ENCODE measurements at places on chromosomes 1 and 21.

DNA sequence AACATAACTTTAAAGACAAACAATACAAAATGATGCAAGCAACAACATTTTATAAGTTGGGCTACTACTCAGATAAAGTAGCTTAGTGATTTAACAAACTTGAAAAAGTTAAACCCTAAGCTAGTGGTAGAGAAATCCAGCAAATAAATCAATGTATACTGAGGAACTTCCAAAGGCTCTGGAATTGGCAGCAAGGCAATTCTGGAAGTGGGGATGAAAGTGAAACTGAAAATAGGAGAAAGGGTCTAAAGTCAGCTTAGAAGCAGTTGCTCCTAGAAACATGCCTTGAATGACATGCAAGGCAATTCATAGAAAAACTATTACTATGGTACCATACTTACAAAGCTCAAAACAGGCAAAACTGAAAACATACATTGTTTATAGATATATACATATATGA lies 90.0 kb upstream of the CAMK1G start:
- no peak for DNase-seq

GRCh38 chr1:166479052-166479631 lies 312.3 kb upstream of the FAM78B start:
- DNase-seq, result peak; percentile 56

DNA sequence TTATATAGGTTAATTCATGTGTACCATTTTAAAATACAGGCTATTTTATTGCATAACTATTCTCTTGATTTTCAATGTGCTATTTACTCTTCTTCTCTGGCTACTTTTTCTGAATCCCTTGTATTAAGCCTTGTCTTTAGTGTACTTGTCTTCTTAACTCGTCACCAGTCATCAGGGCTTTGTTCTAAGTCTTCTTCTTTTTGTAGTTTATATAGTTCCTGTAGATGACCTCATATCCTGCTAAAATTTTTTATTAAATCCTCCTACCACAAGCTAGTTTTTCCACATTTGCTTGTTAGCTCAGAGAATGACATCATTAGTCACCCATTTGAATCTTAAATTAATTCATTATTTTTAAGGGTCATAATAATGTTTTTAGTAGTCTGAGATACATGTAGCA lies 1281.9 kb downstream of the KCNT2 start:
- no peak for DNase-seq

DNA sequence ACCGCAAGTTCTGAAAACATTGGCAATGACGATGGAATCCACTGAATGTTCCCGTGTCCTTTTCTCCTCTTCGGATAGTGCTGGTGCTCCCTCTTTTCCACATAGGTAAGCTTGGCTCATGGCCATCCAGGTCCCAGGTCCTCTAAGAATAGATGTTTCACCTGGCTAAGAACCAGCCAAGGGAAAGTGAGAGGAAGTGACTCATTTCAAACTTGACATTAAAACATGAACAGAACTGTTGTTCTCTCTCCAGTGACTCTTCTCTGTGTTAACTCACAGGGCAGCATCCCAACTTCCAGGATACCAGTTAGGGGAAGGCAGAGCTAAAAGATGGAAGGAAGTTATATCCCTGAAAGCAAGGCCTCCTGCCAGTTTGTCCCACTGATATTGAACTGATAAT lies 493.8 kb upstream of the CHRM3 start:
- no peak for DNase-seq

DNA sequence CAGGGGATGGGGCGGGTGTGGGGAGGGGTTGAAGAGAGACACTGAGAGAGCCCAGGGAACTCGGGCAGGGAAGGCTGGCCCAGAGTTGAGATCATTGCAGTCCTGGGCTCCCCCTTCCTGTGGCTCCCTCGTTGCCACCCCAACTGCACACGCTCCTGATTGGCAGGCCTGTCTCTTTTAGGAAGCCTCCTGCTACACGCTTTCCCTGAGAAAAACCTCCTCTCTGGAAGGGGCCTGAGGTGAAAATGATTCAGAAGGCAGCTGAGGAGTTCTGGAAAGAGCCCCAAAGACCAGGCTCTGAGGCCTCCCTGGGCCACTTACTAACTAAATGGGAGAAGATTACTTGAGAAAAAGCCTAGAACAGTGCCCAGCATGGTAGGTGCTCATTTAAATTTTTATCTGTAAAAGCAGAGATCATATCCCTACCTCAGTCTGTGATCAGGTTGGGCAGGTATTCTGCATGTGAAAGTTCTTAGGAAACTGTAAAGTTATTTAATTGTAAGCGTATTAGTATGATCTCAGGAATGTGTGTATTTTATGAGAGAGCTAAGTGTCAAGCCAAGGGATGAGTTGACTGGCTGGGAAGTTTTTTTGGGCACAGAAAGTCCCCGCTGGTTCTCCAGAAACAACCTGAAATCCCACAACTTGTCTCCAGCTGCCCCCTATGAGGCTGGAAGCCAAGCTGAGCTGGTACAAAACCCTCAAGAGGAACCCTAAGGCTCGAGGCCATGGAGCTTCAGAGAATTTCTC lies 65.2 kb upstream of the EPS8L3 start:
- no peak for DNase-seq

DNA sequence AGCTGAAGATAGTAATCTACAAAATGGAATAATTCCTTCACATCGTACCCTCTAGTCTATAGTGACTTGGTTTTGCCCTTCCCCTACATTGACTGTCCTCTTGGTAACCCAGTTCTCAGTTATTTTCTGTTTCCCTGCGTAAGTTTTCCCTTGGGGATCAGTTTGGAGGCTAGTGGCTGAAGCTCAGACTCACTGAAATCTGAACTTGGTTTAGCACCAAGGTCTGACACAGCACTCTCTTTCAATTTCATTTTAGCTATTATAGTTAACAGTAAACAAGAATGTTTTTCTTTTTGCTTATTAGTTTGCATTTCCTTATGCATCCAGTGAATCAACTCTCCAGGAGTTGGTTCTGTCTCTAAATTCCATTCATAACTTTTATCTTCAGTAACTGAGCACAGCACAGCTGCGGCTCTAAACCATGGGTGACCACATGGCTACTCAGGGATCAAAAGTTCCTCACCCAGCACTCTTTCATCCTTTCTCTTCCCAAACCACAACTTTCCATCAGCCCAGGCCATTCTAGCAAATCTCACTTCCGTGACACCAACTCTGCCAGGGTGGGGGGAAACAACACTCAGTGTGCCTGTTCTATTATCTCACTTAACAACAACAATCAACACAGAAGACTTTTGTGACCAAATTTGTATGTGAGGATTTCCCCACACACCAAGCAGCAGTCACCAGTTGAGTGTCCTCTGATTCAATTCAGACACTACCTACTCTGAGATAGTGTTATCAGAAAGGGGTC lies 17.6 kb upstream of the IFI6 start:
- DNase-seq, result no peak

- no peak for DNase-seq
These were observed 720 bp downstream of the LIN9 start for GRCh38 chr1:226308166-226308722.

DNA sequence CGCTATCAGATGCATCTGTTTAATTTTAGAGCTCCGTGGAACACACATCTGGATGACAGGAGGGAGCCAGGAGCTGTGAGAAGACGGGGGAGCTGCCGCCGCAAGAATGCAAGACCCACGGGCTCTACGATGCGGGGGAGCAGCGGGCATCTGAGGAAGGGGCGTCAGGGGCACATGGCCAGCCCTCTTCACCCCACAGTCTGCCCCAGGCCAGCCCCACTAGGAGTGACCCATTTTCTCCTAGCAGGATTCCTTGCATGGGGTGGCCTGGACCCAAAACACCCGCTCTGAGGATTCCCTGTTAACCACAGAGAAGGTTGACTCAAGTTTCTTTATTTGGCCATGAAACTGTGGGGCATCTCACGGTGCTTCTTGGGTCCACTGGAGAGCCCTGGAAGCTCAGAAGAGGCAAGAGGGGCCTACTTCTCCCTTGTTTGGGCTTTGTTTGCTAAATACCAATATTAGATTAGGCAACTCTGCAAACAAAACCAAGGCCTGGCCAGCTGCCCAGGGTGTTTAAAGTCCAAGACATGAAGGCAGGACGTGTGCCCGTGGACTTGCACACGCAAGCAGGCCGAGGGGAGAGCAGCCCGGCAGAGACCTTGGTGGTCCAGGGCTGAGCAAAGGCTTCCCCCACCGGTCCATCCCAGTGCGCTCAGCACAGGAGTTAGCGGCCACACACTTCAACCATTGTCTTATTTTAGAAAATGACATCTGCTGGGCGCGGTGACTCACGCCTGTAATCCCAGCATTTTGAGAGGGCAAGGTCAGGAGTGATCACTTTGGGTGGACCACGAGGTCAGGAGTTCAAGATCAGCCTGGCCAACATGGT lies 89.8 kb downstream of the DHRS3 start:
- no peak for DNase-seq

GRCh38 chr1:207499573-207499972 lies 3.6 kb downstream of the CR1 start:
- DNase-seq, result peak; percentile 63

- no peak for DNase-seq
These were observed 11.8 kb downstream of the RTCA start for GRCh38 chr1:100277866-100278265.

- DNase-seq, result no peak
These were observed 138.0 kb upstream of the SAMSN1 start for GRCh38 chr21:14684071-14684470.

DNA sequence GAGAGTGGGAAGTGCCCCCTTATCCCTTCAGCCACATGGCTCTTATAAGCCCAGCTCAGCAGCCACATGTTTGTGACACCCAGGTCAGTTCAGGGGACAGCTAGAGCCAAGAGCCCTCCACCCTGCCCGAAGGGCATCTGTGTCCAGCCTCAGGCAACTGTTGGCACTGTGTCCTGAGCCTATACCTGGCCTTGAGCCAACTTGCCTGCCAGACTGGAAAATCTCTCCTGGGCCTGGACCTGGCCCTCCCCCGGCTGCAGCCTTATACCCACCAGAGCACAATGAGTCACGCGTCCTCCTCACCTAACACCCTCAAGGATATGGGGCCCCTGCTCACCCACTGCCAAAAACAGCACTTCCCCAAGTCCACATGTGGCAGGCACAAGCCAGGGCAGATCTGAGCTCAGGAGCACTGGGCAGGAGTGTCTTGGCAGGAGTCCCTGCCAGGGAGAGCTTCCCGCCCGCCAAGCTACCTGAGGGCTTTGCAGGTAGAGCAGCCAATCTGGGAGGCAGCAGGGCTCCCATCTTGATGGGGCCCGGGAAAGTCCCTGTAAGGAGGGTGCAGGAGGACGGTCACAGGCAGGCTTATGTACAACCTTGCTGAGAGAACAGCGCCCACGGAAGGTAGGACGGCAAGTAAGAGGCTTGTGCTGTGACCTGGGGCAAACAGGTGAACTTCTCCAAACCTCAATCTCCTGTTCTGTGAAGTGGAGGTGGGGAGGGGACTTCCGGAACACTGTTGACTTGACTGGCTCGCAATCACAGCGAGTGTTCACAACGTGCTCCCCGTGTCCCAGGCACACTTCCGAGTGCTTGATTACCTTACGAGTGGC lies 19.8 kb upstream of the HSPG2 start:
- DNase-seq, result no peak

GRCh38 chr1:118190561-118190960 lies 5.5 kb upstream of the SPAG17 start:
- no peak for DNase-seq

- DNase-seq, result no peak
These were observed 165.8 kb downstream of the CLEC20A start for GRCh38 chr1:178330848-178331497.

- no peak for DNase-seq
These were observed 208.5 kb upstream of the DAB1 start for GRCh38 chr1:57632401-57632800.

GRCh38 chr1:16078925-16079656 lies 5.6 kb upstream of the FAM131C start:
- DNase-seq, result peak; percentile 86

DNA sequence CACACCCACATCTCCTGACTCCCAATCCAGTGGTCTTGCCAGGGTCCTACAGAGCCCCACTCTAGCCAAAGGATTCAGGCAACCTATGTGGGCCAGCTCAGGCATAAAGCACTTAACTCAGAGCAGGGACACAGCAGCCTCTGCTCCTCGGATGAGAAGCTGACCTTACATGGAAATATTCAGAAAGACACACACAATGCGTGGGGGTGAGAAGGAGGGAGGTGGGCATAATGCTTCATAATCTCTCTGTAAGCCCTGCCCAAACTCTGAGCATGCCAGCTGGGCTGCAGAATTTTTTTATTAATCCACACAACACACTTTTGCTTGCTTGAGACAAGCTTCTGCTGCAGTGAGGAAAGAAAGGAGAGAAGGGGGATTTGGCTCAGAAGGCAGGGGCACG lies 21.6 kb downstream of the KCND3 start:
- no peak for DNase-seq

- no peak for DNase-seq
These were observed 633.7 kb downstream of the USP25 start for GRCh38 chr21:16363518-16363917.
